ENCODE measurements at places on chromosomes 12 and 14. TPM values are rescaled to one million over a fixed set of nuclear protein-coding genes. Genes with fewer than 3 reads are reported as not detected.

- no peak for DNase-seq
Observed at GRCh38 chr12:42587601-42588523, 1.7 kb downstream of the PRICKLE1 start.

GRCh38 chr14:21059842-21060613, 2.4 kb downstream of the RNASE8 start:
- no peak for DNase-seq

- no peak for DNase-seq
Observed at GRCh38 chr14:61730756-61731373, 31.4 kb upstream of the SNAPC1 start.

DNA sequence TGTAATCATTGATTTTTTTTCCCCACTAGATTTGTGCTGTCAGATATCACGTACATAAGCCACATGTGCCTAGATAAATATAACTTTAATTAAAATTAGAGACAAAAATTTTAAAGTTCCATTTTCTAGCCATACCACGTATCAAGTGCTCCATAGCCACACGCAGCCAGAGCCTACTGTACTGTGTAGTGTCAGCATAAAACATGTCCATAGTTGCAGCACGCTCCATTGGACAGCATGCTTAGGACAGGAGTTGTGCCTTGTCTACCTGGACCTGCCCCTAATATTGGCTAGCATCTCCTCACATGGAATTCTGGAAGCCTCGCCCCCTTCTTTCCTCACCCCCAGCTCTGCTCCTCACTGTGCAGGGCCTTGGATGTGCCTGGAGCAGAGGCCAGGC, 116.5 kb downstream of the SRGAP1 start:
- DNase-seq, result no peak

Gene C14orf180
- total RNA-seq, result not detected

- no peak for DNase-seq
Observed at GRCh38 chr12:62435303-62436163, 31.1 kb upstream of the MON2 start.

DNA sequence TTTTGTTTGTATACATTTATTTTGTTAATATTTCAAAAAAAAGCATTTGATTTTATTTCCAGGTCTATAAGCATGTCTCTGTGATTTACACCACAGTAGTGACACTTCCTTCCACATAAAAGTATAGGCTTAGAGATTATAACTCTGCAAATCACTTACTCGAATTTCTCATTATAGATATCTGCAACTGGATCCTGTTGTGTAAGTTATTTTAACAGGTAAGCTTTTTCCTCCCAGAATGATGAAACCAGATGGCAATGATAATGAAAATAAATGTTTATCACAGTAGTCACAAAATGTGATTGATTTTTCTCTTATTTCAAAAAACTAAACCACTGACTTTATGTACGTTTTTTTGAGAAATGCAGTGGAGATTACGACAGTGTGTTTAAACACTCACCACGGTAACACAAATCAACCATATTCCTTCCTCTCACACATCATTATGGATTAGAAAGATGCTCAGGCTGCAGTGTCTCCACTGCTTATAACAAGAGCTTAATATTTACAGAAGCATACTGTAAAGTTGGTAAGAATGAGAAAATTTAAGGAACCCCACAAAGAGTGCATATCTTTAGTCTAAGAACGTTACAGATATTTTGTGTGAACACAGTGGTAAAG, 194.6 kb downstream of the ATXN7L3B start:
- DNase-seq, result no peak

- no peak for DNase-seq
Observed at GRCh38 chr14:79967001-79967400, 244.3 kb downstream of the DIO2 start.

- no peak for DNase-seq
Observed at GRCh38 chr12:75161488-75161887, 48.2 kb downstream of the KCNC2 start.

- no peak for DNase-seq
Observed at GRCh38 chr12:49388682-49389386, 21.6 kb downstream of the SPATS2 start.

DNA sequence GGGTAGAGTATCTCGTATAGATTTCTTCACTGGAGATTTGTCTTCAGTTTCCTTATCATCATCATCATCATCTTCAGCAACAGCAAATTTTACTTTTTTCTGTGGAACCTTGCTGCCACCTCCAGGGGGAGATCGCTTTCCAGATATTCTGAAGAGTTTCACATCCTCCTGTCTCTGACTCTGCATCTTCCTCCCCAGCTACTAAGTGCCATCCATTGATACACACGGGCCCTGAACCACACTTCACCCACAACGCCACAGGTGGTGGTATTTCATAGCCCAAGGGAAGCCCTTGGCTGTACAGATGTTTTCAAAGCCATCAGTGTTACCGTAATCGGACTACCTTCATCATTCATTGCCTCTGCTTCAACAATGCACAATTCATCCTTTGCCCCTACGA, 82.2 kb downstream of the PPP2R5C start:
- peak; percentile 17 for DNase-seq

DNA sequence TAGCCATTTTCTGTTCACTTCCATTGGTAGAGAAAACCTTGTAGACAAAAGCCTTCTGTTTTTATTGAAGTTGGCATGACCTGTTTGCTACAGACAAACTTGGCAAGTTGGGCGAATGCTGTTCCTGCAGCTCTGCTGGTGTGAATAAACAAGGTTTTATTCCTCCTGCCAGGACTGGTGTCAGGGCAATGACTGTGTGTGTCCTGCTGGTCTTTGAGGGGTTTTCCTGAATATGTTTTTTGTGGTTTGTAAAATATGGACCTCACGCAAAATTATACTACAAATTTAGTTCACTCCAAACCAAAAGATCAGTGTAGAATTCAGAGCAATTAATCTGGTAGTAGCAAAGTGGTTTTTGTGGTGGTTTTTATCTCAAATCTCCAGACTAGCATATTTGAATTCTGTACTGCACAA, 140.8 kb downstream of the ERC1 start:
- DNase-seq, result no peak

DNA sequence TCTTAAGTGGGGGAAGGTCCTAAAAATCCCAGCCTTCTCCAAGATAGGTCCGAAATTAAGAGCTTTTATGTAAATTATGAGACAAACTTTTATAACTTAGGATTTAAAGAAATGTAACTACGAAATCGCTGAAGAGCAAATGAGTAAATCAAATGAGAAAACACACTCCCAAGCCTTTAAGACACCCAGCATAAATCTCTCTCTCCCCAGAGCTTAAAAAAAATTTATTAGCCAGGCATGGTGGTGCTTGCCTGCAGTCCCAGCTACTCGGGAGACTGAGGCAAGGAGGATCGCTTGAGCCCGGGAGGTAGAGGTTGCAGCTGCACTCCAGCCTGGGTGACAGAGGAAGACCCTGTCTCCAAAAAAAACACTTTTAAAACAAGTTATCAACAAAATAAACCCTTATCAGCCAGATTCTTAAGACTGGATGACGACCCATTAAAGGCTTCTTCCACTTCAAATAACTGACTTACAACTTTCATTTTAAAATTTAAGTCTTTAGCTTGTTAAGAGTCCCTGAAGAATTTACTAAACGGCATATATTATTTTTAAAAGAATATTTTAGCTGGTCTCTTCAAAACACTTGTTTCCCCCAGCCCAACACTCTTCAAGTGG, 3.2 kb downstream of the PTGES3 start:
- DNase-seq, result no peak

- no peak for DNase-seq
Observed at GRCh38 chr12:33671676-33672075, 232.1 kb upstream of the SYT10 start.

DNA sequence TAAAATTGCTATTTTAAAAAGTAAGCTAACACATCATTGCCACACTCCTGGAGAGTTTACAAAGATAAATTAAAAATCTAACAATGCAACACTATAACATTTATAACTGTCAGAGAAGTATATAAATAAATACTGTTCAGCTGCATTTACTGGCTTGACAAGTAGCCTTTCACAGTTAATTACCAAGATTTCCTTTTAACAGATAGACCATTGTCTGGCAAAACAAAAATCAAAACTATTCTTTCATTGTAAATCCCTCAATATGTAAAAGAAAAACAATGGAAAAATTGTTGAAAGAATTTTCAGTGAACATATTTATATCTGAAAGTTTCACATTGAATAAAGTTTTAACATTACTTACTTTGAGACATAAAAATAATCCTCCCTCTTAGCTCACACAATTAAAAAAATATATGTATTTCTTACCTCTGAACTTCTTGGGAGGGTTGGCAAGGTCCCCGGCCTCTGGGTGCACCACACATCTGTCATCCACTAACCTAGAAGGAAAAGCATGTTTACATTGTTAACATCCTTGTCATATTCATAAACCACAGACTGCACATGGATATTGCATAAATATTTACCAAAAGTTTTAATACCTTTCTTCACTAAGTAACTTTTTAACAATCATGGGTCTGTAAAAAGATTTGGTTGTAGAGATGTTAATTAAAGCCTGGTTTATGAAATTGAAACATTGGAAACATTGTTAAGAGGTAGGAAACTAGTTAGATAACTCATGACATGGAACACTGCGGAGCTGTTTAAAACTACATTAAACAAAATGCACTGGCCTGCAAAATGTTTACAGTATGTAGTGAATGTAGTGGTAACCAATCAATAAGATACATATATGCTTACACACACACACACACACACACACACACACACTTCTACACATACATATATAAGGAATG, 43.0 kb downstream of the ITPR2 start:
- DNase-seq, result peak; percentile 15

DNA sequence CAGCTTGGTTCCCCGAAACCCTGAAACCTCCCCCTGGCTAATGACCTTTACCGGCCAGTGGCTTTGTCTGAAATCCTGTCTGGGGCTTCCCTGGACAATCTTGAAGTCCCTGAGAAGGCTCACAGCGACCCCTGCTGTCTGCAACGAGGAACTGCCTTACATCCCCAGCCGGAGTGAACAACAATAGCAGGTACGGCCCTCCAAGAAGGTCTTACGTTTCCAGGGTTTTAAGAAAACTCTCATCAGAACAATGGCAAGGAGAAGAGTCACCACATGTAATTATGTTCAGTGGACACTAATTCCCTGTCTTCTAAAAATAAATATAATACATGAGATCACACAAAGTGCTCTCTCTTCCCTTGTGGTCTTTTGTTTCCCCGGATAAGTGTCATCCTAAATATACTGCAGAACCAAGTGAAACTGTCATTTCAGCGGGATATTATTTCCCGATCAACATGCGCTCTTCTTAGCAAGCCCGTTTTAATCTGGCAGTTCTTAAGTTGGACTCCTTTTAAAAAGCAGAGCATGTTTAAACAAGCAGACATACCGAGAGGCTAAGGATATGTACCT, 53.3 kb downstream of the RBM19 start:
- peak; percentile 44 for DNase-seq

Gene ANKS1B
- not detected for total RNA-seq

GRCh38 chr12:31647086-31647491, 12.4 kb upstream of the ETFBKMT start:
- DNase-seq, result no peak

Gene PNN
- total RNA-seq, result 65.8 TPM

DNA sequence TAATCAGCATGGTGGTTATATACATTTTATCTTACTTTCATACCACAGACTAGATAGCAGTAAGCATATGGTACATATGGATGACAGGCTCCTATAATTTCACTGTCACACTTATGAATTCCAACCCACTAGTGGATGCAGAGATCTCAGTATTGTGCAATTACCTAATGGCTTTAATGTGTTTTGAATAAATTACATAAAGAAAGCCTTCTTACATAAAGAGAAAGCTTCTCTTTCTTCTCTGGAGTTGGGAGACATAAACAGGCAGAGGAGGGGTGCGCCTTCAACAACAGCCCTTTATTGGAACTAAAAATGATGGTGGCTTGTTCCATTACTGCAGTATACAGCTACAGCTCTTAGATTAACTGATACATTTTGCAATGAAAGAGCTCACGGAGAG, 52.6 kb downstream of the SAV1 start:
- no peak for DNase-seq

GRCh38 chr14:57401501-57401900, 11.1 kb downstream of the NAA30 start:
- DNase-seq, result no peak

GRCh38 chr12:7542046-7542445, 38.5 kb upstream of the CD163 start:
- DNase-seq, result no peak

DNA sequence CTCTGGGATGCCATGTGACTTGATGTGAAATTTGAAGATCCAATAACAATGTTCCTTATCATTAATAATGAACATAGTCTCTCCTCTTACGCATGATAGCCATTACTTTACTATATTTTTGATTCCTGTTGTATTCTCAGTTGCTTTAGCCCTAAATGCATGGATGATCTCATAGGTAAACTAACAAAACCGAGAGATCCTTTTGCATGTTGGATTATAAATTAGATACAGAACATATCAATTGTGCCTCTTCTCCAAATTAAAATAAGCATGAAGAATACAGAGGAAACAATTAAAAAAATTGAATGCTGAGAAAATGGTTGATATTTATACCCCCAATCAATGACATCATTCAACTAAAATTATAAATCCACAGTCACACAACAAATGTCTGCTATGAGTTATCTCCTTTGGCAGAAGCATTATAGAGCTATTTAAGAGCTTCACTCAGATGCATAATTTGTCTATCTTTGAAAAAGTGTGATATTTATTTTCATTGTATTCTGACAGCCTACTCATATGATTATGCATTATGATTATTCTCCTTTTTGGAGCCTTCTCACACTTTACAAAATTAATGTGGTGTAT, 386.4 kb upstream of the STXBP6 start:
- no peak for DNase-seq

DNA sequence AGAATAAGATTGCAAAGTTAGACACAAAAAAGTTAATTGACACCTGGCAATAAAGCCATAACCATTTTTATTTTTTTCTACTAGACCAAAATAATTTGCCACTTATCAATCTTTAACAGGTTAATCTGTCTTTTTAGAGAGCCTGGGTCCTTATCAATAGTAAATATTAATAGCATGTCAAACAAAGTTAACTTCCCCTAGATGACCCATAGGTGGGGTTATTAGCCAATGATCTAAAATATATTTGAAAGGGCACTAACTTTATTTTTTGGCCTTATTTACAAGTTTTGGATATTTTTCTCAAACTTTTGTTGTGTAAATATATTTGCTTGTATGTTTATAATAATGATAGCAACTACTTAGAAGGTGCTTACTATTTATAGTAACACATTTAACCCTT, 3.9 kb downstream of the ANKRD33 start:
- no peak for DNase-seq

- peak; percentile 70 for DNase-seq
Observed at GRCh38 chr12:116591855-116592637, 32.9 kb downstream of the MAP1LC3B2 start.

Gene TSPAN19
- total RNA-seq, result not detected

GRCh38 chr12:127485528-127485927, 781.4 kb upstream of the TMEM132C start:
- peak; percentile 30 for DNase-seq

Gene ZDHHC22
- total RNA-seq, result not detected

GRCh38 chr12:123041811-123042655, 61.6 kb downstream of the ARL6IP4 start:
- no peak for DNase-seq

DNA sequence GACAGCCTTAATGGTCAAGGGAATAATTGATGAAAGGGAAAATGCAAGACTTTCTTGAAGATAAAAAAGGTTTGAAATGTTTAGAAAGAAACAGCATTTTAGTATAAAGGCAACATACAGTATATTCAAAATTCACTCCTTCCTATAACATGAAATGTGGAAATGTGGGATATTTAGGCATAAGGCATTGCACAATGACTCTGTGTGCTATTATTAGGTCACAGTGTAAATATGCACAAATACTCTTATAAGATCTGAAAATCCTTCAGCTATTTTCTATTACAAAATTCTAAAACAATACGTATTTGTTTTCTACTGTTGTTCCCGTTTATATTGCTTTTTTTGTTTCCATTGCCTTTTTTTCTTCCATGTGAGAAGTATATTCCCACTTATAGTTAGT, 127.7 kb downstream of the SLC16A7 start:
- no peak for DNase-seq
